ENCODE measurements at places on chromosomes 3 and 15.

GRCh38 chr15:67397139-67397538 lies 123.8 kb upstream of the C15orf61 start:
- no peak for DNase-seq

- peak; percentile 72 for DNase-seq
These were observed 39.5 kb upstream of the PRR23E start for GRCh38 chr3:127153506-127153815.

- DNase-seq, result no peak
These were observed 365.8 kb downstream of the FOXP1 start for GRCh38 chr3:71217640-71218222.

DNA sequence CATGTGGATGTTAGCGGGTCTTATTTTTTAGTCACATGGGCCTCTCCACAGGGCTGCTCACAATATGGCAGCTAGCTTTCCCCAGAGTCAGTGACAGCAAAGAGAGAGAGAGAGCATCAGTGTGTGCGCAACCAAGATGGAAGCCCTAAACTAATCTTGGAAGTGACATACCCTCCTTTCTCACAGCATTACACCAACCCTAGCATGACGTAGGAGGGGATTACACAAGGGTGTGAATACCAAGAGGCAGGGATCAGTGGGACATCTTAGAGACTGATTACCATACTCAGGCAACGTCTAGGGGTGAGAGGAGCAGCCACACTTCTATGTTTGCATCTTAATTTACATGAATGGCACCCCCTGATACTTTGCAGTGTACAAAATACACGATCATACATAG lies 3.5 kb upstream of the UBE2E2 start:
- no peak for DNase-seq

DNA sequence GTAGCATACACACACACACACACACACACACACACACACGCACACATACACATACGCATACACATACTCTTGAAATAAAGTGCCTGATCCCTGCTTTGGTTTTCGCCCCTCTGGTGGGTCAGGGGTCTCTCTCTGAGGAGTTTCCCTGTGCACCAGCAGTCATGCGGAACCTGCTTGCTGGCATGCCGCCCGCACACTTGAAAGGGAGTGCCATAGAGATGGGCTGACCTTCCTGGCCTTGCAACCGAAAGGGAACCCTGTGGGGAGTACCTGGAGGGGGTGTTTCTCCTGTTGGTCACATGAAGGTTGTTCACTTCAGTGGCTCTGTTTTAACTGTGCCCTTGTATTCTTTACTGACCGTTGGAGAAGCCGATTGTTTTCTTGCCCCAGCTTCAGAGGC lies 752.3 kb downstream of the NR2F2 start:
- no peak for DNase-seq
